ENCODE measurements at places on chromosomes 1 and 21.
A peak's percentile ranks its signal among the peaks of the same experiment; 100 is the strongest.

GRCh38 chr1:32666901-32667566, 16.0 kb downstream of the RBBP4 start:
- DNase-seq = no peak

- no peak for DNase-seq
Observed at GRCh38 chr1:100747771-100748170, 28.2 kb downstream of the VCAM1 start.

DNA sequence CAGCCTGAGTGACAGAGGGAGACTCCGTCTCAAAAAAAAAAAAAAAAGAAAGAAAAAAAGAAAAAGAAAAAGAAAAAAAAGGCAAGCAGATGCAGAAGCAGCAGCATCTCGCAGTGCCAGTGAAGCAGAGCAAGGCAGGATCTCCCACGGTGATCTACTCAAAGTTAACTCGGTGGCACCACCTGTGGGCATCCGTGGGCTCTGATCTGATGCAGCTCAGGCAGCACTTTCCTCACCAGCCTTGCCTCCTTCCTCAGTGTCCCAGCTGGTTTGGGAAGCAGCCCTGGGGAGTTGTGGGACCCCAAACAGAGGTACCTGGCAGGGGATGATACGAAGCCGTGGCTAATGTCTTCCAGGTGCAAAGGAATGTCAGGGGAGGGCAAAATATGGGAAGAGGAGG, 104.3 kb upstream of the KRTAP19-8 start:
- DNase-seq = no peak

- DNase-seq = no peak
Observed at GRCh38 chr1:3495776-3496745, 41.6 kb downstream of the ARHGEF16 start.

GRCh38 chr1:41663671-41664400, 179.4 kb upstream of the EDN2 start:
- no peak for DNase-seq

DNA sequence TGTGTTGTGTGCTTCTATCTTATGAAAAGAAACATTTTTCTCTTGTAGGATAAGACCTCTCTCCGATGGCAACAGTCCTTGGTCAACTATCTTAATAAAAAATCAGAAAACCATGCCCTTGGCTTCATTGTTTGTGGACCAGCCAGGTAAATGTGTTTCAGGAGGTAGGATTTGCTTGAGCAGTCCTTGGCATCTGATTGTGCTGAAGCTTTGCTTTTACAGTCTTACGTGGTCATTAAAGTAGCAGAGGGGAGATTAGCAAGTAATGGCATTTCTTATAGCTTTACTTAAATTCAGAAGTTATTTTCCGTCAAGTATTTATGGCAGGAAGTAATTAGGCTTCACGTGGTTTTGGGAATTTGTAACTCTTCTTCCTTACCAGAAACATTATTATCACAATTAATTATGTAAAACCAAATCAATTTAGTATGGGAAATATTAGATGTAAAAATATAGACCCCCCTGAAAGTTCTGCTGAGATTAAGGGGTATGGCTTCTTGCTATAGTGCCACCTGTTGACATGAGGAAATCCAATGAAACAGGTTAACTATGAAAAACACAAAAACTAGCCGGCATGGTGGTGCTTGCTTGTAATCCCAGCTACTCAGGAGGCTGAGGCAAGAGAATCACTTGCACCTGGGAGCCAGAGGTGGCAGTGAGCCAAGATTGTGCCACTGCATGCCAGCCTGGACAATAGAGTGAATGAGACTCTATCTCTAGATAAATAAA, 49.0 kb downstream of the MAP3K21 start:
- no peak for DNase-seq

DNA sequence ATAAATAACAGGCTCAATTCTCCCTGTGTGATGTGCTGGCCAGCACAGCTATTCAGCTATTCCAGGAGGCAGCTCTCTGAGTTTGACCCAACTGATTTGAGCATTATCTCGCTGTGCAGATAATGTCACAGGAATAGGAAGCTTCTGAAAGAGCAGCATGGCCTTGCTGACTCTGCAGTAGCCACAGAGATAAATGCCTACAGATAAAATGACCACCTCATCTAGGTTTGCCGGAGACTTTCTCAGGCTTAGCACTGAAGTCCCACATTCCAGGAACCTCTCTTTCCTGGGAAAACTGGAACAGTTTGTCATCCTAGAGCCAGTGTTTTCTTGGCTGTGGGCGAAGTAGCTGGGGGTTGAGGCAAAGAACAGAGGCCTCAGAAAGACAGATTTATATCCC, 98.9 kb downstream of the MRPL39 start:
- DNase-seq = no peak

DNA sequence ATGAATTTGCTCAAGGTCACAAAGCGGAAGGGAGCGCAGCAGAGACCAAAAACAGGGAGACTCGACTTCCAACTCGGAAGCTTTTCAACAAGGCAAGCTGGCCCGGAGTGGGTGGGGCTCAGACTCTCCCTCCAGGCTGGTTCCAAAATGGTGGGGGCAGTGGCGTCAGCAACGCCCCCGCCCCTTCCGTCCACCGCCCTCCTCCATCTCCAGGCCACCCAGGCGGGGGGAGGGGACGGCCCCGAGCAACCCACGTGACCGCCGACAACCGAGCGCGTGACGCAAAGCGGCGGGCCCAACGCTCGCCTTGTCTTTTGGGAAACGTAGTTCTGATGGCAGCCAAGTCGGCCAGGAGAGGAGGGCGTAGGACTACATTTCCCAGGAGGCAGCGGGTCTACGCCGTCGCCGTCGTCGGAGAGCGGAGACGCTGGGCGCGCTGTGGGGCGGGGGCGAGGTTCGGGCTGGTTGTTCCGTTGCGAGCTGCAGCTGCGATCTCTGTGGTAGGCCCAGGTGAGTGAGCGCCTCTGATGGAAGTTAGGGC, at the start of gene THRAP3:
Gene THRAP3 (plus strand): TSS at position 448 of the 541 bp plus-strand sequence. CDS start 58,121 bp downstream, outside the sequence.
- DNase-seq = peak; percentile 96

DNA sequence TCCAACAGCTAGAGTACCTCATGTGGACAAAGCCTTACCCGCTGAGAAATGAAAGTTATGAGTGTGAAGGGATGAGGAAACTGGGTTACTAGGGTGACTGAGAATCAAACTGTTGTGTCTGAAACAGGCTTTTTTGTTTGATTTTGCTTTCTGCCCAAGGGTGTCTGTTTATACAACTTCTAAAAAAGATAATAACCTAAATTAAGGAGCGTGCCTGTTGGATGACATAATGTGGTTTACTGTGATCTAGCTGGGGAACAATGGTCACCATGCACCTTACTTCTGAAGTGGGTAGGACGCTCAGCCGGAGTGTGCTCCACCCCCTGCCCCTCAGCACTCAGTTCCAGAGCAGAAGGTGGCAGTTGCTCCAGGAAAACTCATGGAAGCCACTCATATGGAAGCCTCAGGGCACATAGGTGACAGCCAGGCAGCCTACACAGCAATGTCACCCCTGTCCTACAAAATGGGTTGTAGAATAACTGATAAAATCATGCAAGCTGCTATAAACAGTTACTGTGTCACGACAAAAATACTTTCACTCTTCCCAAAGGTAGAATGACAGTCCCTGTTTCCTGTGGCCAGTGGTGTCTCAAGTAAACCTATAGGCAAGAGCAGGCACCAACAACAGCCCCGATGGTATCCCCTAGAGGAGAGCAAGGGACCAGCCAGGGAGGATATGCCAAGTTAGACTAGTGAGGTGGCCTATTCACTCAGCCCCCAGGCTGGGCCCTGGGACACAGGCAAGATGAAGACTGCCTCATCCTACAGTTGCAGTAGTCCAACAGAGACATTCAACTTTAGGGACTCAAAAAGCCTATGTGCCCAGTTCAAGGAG, 29.3 kb downstream of the SIPA1L2 start:
- DNase-seq = no peak

GRCh38 chr1:208349694-208350330, 105.6 kb upstream of the PLXNA2 start:
- no peak for DNase-seq

GRCh38 chr1:161440312-161440894, 64.9 kb upstream of the FCGR2A start:
- DNase-seq = no peak

DNA sequence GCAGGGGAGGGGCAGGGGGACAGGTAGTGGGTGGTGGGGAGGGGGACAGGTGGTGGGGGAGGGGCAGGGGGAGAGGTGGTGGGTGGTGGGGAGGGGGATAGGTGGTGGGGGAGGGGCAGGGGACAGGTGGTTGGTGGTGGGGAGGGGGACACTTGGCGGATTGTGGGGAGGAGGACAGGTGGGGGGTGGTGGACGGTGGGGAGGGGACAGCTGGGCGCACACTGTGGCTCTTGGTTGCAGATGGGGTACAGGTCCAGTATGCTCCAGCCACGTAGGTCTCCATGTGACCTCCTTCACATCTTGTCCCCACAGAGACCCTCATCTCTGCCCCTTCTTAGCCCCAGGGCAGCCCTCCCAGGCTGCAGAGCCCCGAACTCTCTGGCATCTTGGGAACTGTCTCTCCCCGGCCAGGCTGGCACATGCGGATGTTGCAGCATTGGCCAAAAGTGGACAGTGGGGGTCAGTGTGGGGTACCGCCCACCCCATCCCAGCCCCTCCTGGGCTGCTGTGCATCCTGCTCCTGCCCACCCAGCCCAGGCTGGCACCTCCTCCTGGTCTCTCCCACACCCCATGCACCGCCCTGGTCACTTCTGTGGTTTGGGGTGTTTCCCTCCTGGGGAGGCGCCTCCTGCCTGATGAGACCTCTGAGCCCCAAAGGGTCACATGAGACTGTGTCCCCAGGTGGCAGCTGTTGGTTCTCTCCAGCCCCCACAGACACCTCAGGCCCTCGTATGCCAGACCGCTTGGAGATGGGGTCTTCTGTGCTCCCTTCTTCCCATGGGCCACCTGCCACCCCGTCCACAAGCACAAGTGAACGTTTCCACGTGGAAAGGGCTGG, 7.6 kb upstream of the SLC19A1 start:
- no peak for DNase-seq

GRCh38 chr1:25476186-25477097, 45.7 kb downstream of the MACO1 start:
- peak; percentile 95 for DNase-seq

- no peak for DNase-seq
Observed at GRCh38 chr1:47568763-47569162, 130.9 kb downstream of the FOXD2 start.

- DNase-seq = no peak
Observed at GRCh38 chr1:164061528-164061927, 497.5 kb upstream of the PBX1 start.

- no peak for DNase-seq
Observed at GRCh38 chr1:39509360-39510009, 18.0 kb downstream of the BMP8A start.

- DNase-seq = no peak
Observed at GRCh38 chr1:193434319-193434718, 247.9 kb upstream of the B3GALT2 start.

DNA sequence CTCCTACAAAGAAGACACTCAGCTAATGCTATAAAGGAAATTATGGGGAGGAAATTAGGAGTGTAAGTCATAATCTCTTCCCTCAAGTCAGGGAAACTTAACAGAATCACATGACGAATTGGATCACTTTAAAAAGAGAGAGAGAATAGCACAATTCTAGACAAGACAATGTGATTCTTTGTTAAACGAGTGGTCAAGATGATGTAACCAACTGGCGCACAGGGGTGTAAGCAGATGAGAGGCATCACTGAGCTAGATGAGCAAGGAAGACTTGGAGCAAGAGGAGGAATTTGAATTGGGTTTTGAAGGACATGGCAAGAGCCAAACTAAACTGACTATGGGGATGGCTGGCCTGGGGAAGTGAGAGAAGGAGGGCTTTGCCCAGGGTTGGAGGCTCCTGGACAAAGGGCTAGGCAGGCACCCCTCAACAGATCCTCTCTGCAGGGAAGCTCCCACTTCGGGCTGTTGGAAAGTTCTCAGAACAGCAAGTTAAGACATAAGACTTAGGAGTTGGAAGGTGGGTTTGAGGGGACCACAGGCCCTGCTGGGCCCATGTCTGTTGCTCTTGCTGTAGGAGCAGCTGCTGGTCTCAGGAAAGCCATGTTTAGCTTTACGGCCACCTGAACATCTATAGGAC, 123.9 kb upstream of the GRIK3 start:
- DNase-seq = no peak

- DNase-seq = no peak
Observed at GRCh38 chr1:8941906-8942305, 3.8 kb upstream of the CA6 start.

DNA sequence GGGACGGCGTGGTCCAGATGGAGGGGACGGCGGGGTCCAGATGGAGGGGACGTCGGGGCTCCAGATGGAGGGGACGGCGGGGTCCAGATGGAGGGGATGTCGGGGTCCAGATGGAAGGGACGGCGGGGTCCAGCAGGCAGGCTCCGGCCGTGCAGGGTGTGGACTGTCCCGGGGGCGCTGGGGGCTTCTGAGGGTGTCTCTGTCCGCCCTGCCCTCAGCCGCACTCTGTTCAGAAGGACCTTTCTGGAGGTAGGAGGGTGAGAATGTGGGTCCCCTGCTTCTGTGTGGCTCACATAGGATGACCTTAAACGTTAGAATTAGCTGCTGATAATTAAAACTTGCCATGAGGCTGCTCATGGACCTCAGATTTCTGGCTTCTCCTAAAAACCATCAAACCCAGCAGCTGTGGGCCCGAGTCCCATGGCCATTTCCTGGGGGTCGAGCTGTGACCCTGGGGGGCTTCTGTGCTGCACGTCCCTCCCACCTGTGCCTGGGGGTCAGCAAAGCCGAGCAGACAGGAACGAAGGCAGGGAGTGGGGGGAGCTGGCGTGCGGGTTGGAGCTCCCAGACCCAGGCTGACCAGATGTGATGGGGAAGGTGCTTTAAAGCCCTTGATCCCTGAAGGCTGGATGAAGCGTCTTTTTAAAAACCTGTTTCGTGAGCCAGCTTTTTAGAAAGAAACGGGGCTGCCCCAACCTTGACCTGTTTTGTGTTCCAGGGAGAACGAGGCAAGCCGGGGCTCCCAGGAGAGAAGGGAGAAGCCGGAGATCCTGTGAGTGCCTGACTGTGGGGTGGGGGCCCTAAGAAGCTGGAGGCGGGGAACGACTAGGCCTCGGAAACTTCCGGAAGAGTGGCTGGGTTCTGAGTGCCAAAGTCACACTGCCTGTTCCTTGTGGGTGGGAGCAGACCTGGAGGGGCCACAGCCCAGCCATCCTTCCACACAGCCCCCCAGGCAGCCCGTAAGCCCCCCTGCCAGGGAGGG, 7.1 kb downstream of the COL6A1 start:
- DNase-seq = no peak

DNA sequence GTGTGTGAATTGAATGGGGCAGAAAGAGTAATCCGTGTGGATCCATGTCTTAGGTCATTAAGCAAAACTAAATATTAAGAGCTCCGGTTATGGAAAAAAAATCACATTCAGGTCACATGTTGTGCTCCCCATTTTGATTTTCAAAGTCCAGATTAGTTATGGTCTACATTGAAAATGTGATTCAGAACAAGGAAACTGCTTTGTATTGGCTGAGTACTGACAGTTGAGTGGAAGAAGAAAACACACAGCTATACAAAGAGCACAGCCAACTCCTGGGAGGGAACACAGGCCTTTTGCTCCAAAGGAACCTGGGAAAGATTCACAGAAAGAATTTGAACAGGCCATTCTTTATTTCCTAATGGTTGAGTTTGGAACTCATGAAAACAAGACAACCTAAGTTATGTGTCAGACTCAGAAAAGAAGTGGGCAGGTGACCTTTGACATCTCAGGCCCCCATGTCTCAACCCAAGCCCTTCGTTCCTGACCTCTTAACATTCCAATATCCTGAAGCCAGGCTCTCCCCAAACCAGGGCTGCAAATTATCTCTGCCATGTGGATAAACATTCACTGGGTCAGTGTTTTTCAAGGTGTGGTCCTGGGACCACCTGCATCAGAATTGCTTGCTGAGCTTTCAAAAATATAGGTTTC, 159.3 kb upstream of the LMO4 start:
- DNase-seq = no peak

All from NCI-H187 treated with DMSO at 0.1 percent for 48 hours (cell line).